ENCODE measurements at places on chromosomes 6 and 20.

GRCh38 chr20:38812709-38813573 lies 7.4 kb downstream of the PPP1R16B start:
- no peak for DNase-seq

GRCh38 chr6:168517742-168518347 lies 76.9 kb downstream of the SMOC2 start:
- DNase-seq: no peak

GRCh38 chr20:32024683-32025295 lies 14.6 kb downstream of the CCM2L start:
- DNase-seq: no peak

GRCh38 chr6:3708540-3708939 lies 43.0 kb downstream of the PXDC1 start:
- no peak for DNase-seq

GRCh38 chr20:37777988-37778659 lies 84.3 kb downstream of the CTNNBL1 start:
- no peak for DNase-seq

DNA sequence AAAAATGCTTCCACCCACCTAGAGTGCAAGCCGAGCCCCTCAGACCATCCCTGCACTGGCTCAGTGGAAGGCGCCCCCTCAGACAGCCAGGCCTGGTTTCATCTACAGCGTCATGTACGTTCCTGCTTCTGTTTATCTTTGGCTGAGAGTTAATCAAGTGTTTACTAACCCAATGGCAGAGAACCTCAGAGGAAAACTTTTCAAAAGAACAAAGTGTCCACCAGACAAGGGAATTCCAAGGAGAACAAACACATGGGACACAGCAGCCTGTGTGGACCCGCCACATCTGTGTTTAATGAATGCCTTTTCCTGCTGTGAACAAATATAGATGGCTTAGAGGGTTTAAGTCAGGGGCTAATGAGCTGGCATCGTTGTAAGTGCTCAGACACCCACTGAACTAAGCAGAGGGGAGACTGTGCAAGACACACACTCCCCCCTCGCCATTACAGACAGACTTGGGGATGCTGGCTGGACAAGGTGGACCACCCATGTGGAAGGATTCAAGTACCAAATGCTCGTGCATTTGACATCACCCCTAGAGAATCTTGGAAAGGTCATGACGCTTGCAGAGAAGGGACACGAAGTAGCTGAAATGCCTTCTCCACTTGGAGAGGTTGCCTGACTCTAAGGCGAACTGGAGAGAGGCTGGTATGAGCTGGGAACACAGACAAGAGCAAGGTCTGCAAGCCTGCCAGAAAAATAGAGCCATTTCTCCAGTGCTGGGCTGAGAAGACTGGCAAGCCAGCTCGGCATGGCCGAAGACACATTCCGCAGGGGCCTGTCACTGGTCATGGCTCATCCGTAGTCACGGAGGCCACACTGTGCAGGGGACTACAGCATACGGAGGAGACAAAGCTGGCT lies 53.5 kb upstream of the NXT1 start:
- no peak for DNase-seq

GRCh38 chr20:50772420-50773185 lies 22.3 kb upstream of the BCAS4 start:
- no peak for DNase-seq

- DNase-seq: no peak
These were observed 42.1 kb upstream of the ARMC2 start for GRCh38 chr6:108806171-108806570.

DNA sequence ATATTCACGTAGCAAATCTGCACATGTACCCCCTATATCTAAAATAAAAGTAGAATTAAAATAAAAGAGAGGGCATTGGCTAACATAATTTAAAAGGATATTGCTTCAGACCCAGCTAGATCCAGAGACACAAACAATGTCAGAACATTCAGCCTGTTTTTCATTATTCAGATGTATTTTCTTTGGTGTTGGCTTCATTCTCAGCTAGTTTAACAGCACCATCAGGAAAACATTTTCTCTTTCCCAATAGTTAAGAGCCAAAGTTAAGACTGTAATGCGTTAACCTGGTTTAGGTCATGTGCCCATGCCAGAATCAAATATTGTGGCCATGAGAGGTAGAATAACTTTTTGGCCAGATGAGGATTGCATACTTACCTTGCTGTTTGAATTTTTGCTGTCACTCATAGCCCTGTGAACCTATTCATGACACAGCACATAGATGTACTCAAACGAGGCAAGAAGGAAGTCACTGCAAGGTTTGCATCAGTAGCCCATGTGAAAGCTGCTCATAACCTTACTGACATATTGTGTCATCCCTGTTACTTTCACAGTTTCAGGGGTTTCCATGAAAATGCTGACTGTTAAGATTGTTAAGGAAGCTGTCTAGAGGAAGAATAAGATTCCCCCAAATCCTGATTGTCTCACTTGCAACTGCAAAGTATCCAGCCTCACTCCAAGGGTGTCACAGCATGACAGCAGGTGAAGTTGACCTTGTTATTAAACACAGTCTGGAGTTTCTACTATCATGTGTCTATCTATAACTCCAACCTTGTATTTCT lies 233.1 kb downstream of the PACRG start:
- no peak for DNase-seq

- no peak for DNase-seq
These were observed 885 bp upstream of the GZF1 start for GRCh38 chr20:23361119-23361475.

DNA sequence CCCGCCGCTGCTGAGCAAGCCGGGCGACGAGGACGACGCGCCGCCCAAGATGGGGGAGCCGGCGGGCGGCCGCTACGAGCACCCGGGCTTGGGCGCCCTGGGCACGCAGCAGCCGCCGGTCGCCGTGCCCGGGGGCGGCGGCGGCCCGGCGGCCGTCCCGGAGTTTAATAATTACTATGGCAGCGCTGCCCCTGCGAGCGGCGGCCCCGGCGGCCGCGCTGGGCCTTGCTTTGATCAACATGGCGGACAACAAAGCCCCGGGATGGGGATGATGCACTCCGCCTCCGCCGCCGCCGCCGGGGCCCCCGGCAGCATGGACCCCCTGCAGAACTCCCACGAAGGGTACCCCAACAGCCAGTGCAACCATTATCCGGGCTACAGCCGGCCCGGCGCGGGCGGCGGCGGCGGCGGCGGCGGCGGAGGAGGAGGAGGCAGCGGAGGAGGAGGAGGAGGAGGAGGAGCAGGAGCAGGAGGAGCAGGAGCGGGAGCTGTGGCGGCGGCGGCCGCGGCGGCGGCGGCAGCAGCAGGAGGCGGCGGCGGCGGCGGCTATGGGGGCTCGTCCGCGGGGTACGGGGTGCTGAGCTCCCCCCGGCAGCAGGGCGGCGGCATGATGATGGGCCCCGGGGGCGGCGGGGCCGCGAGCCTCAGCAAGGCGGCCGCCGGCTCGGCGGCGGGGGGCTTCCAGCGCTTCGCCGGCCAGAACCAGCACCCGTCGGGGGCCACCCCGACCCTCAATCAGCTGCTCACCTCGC lies 1.5 kb downstream of the ARID1B start:
- DNase-seq: no peak

- DNase-seq: no peak
These were observed 147.5 kb upstream of the AFDN start for GRCh38 chr6:167679122-167679736.

GRCh38 chr6:113375950-113376846 lies 480.9 kb upstream of the MARCKS start:
- peak; percentile 80 for DNase-seq

DNA sequence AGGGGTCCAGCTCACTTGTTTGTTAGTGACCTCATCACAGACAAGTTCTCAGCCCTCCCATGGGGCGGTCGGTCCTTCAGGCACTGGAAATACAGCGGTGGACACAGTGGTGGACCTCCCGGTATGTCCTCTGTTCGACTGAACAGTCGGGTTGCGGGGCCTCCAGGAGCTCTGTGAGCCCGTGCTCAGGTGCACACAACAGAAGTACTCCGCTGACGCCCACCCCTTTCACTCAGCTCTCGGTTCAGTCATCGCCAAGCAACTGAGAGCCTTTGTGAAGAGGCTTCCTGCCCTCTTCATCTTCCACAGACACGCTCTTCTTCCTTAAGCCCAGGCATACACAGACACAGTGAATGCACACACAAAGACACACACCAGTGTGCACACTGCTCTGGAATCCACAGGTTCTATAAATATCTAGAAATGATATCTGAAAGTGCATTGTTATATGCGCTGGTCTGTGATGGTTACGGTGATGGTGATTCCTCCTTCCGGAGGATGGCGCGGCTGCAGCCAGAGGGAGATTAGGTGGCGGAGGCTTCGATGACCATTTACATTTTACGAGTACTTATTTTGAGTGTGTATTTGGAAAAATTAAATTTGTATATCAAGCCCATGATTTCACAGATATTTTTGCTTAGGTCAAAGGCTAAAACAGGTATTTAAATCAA lies 46.8 kb upstream of the BHLHE23 start:
- DNase-seq: no peak

GRCh38 chr20:11235058-11235457 lies 561.3 kb upstream of the JAG1 start:
- peak; percentile 78 for DNase-seq

DNA sequence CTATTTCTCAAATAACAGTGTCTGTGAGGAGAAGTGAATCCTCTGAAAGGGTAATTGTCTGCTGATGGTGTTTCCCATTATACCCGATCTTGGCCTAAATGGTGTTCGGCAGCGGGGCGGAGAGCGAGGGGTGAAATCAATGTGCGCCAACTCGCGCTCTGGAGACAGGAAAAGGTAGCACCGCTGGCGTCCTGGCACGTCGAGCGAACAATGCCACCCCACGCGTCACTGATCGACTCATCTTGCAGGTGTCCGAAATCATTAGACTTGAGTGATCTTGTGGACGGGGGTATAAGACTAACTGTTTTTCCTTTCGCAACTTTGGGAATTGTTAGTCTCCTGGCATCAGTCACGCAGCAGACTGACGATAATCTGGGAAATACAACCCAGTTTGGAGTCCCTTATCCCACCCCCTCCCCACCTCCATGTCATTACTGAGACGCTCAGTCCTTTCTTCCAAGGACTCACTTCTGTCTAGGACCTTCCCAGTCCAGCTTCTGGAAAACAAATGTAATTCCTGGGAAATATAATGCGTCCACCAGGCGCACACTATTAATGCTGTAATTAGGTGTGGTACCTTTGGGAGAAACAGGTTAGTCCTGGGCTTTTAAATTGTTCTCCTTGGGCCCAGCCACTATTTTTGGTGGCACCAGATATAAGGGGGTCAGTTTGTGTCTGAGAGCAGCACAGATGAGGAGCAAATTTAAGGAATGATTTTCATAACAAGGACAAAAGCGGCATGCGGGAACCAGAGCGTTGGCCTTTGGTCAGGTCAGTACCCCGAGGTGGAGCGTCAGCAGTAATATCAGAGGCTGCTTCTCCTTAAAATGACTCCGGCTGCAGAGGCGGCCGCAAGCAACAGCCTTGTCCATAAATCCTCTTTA lies 2.3 kb downstream of the LINC00237 start:
- DNase-seq: no peak

- DNase-seq: no peak
These were observed 77.7 kb upstream of the OLIG3 start for GRCh38 chr6:137571854-137572253.

GRCh38 chr6:132764370-132764769 lies 6.7 kb upstream of the VNN2 start:
- peak; percentile 93 for DNase-seq

- no peak for DNase-seq
These were observed 516 bp downstream of the GTPBP2 start for GRCh38 chr6:43628393-43629103.

- DNase-seq: no peak
These were observed 198.7 kb downstream of the TFAP2C start for GRCh38 chr20:56827763-56828162.

DNA sequence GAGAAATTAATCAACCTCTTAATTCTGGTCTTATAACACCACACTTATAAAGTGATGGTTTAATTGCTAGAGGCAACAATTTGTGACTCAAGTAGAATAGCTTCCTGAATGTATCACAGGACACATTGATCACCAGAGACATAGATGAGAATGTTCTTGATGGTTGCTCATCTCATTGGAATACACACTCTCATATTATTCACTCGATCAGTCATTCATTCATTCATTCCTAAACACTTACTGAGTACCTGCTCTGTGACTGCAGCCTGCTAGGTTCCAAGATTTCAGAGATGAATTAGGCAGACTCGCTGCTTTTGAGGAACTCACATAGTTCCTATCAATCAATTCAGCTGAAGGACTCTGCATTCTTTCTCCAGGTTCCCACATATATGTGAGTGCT lies 365.1 kb upstream of the SOX4 start:
- no peak for DNase-seq

- no peak for DNase-seq
These were observed 14.9 kb upstream of the CTCFL start for GRCh38 chr20:57539889-57540288.

DNA sequence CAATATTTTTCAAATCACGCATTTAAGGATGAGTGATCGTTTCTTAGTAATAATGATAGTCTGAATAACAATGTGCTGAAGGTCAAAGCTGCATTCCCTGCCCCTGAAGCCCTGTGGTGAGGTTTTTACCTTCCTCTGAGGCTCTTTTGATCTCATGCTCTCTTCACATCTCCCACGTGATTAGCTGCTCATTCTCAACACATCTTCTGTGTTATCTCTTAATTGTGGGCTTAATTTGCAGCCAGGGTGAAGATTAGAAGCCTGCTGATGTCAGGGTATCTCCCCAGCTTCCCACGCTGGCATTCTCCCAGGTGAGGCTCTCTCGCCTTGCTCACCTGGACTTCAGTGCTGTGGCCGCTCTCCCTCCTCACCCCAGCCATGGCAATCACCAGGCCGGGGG lies 109.7 kb upstream of the FOXQ1 start:
- DNase-seq: no peak

- no peak for DNase-seq
These were observed 21.1 kb downstream of the HDGFL1 start for GRCh38 chr6:22590423-22590822.

GRCh38 chr6:50062051-50062450 lies 12.3 kb upstream of the DEFB112 start:
- no peak for DNase-seq

DNA sequence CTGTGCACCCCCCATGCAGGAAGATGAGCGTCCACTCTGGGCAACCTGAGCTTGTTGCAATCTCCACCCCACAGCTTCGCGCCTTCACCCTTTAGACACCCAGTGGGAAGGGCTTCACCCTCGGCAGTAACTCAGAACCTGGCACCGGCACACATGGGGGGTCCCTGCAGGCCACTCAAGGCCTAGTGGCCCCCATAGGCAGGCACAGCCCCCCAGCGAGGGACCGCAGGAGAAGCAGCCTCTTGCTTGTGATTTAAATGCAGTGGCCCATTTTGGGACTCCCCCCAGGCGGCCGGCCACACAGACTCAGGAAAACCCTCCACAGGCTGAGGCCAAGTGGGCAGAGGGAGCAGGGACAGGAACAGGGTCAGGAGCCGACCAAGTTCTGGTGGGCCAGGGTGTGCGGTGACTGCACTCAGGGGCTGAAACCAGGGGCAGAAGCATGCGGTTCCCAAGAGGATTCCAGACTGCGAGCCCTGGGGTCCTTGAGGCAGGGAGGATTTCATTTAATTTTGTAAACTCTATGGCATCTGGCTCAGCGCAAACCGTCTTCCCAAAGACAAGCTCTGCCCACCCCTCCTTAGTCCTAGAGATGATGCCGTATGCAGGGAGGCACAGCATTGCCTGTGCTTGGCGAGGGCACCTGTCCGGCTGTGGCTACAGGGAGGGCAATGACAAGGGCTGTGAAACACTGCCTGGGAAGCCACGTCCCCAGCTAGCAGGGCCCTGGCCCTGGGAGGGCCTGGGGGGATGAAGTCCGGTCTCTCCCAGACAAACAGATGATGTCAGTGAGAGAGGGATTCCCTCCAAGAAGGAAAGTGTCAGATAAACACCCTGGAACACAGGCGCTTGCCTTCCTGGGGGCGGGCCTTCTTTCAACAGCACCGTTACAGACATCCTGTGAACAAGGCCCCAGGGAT lies 52.9 kb upstream of the GPR31 start:
- DNase-seq: no peak

GRCh38 chr20:14634665-14635064 lies 297.3 kb upstream of the FLRT3 start:
- no peak for DNase-seq

Measured in retinal pigment epithelial cell (primary cell).